ENCODE measurements at places on chromosomes 13 and 19.

DNA sequence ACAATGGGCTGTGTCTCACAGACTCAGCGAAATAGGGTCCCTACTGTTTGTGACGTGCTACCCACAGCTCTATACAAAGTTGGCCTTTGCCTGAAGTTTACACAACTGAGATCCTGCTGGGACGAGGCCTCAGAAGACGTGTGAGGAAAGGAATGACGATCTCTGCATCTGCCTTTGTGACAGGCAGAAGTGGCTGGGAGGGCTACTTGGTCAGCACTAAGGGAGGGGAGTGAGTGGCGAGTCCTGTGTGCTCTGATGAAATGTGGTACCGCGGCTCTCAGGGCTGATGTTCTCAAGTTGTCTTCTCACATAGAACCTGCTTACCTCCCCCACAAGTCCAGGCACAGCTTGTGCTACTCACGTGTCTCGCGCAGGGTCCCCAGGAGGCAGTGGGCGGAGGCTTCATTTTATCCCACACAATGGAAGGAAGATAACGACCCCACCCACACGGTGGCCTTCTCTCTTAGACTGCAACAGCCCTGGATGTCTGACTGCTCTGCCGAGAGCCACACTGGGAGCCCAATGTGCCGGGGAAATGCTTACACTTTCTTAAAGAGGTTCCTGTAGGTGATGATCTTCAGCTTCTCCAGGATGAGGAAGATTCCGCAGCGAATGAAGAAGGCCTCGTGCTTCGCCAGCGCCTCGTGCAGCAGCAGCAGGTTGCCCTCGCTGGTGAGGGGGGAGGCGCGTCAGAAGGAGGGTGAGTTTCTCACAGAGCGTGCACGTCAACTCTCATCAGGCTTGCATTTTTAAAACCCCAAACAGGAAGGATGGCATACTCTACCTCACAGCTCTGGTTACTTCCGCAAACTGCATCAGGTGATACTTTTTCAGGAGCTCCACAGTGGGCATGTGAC, 21.2 kb downstream of the PROZ start:
- no peak for DNase-seq

DNA sequence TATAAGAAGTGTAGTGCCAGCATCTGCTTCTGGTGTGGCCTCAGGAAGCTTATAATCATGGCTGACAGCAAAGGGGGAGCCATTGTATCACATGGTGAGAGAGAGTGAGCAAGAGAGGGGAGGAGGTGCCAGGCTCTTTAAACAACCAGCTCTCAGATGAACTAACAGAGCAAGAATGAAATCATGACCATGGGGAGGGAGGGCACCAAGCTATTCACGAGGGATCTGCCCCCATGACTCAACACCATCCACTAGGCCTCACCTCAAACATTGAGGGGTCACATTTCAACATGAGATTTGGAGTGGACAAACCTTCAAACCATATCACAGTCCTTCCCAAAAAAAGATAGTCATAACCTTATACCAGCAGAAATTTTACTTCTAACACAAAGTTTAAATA, 174.0 kb downstream of the GPC5 start:
- no peak for DNase-seq

DNA sequence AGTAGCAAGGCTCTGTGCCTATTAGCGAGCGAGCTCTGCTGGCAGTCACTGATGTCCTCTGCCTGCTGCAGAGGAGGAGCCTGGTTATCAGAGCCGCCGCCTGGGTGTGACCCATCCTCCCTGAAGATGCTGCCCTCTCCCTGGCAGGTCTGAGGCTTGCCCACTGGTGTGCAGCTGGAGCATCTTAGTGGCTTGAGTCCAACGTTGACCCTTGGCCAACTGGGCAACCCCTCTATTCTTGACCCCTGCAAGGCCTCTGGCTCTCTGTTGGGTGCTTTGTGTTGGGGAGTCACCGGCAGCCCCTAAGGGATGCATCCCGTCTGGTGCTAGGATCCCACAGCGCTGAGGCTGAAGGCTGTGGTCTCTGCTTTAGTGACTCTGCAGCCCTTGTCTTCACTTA, 277.9 kb upstream of the SOX1 start:
- DNase-seq: no peak

GRCh38 chr19:46847528-46847927, 3.1 kb downstream of the AP2S1 start:
- no peak for DNase-seq

DNA sequence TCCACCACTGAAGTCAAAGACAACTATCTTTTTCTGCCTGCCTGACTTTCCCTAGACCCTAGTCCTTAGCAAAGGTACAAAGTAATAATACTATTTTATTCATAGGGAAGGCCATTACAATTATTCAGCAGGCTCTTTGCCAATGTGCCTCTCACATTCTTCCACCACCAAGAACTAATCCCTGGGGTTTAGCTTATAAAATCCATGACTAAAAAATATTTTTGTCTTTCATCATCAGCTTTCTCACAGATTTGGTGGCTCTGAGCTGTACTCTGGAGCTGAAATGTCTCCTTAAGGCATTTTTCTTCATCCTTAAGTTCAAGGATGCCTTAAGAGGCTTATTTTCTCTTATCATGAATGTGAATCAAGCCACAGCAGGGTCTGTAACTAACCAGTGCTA, 96.1 kb downstream of the OXGR1 start:
- DNase-seq: peak; percentile 19

DNA sequence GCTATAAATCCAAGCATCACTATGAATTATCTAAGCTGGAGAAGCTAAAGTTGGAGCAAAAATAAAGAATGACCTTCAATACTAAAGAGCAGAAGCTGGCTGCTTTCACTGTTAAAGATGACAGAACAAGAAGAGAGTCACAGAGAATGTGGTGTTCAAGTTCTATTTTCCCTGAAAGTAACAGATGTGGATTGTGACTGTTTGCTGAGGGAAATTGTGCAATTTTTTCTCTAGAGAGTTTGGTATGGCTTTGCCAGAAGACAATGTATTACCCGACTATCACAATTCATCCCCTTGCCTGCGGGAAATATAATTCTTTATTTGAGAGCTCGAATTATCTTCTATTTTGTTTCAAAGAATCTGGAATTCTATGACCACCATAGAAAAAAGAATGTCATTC, 83.1 kb downstream of the TNFSF13B start:
- DNase-seq: peak; percentile 6

GRCh38 chr19:1794424-1795172, 17.5 kb downstream of the ATP8B3 start:
- no peak for DNase-seq

DNA sequence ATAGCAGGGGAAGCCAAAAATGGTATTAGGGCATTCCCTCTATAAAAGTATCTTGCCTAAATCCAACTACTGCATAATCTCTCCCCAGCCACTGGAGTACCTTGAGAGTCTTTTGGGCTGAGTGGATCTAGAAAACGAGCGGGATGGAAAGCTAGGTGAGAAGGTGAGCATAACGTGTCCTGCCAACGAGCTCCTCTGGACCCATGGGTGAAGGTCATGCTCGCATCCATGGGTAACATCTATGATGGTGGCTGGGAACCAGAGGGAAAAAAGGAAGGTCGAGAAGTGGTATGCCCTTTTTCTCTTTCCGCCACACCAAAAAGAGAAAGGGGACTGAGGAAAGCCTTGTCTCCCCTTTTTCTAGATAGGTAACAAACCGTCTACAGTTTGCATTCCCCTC, 63.0 kb downstream of the ZNF208 start:
- no peak for DNase-seq

DNA sequence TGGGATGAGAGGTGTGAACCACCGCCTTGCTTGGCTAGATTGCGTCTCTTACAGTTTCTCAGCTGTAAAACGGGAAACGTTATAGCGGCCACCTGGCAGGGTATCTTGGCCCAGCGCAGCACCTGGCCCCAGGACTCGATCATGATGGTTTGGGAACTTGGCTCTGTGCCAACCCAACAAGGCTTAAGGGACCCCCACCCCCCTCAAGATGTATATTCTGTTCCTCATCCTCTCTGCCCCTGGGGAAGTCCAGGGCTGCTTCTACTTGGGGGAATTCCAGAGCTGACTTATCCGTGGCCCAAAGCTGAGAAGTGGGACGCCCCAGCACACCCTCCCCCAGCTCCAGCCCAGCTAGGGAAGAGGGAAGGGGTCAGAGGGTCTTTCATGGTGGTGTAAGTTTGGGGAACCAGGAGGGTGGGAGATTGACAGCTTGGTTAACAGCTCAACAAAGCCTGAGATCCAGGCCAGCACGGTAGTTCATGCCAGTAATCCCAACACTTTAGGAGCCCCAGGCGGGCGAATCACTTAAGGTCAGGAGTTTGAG, 695 bp downstream of the ICAM1 start:
- DNase-seq: no peak

GRCh38 chr13:34344816-34345215, 526.9 kb downstream of the RFC3 start:
- DNase-seq: no peak

GRCh38 chr19:49224879-49225278, 67.3 kb downstream of the TRPM4 start:
- no peak for DNase-seq

- DNase-seq: peak; percentile 28
These were observed 80.2 kb downstream of the TEX26 start for GRCh38 chr13:31012655-31013024.

- no peak for DNase-seq
These were observed 17.7 kb upstream of the NUDT15 start for GRCh38 chr13:48019796-48020195.

DNA sequence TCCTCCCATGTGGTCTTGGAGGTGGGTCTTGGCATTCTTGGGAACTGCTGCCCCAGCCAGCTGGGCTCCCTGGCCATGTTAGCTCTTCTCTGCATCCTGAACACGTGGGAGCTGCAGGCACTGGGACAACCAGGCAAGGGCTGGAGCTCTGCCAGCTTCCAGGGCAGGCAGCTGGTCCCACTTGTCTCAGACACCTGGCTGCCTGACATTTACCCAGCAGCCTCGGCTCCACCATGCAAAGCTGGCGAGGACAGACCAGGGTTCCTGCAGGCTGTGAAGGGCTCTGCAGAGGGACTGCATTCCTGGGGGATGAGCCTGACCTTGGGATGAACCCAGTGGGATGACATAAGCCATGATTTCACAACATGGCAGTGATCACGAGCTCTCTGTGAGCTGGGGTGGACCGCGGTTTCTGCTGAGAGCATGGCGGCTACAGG, 99.0 kb upstream of the TSHZ3 start:
- no peak for DNase-seq

- no peak for DNase-seq
These were observed 1528.0 kb downstream of the SLITRK5 start for GRCh38 chr13:89199138-89199537.

- no peak for DNase-seq
These were observed 71.8 kb downstream of the CDADC1 start for GRCh38 chr13:49319551-49319950.

GRCh38 chr13:52164989-52165388, 5.6 kb upstream of the NEK3 start:
- no peak for DNase-seq

GRCh38 chr19:55857149-55857548, 20.8 kb downstream of the NLRP4 start:
- no peak for DNase-seq

DNA sequence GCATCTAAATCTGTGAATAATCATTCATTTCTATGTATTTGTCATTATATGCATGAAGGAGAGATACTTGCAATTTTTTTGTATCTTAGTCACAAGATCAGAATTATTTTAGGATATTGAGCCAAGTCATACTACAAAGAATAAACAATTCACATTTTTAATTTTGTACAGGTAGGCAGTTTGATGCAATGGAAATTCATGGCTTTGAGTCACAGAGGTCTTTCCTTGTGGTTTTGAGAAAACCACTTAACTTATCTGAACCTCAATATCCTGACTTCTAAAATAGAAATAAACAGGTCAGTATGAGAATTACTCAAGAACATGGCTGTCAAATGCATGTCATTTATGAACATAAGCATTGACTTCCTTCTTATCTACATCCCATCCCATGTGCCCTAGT, 221.4 kb upstream of the SLC10A2 start:
- DNase-seq: no peak

DNA sequence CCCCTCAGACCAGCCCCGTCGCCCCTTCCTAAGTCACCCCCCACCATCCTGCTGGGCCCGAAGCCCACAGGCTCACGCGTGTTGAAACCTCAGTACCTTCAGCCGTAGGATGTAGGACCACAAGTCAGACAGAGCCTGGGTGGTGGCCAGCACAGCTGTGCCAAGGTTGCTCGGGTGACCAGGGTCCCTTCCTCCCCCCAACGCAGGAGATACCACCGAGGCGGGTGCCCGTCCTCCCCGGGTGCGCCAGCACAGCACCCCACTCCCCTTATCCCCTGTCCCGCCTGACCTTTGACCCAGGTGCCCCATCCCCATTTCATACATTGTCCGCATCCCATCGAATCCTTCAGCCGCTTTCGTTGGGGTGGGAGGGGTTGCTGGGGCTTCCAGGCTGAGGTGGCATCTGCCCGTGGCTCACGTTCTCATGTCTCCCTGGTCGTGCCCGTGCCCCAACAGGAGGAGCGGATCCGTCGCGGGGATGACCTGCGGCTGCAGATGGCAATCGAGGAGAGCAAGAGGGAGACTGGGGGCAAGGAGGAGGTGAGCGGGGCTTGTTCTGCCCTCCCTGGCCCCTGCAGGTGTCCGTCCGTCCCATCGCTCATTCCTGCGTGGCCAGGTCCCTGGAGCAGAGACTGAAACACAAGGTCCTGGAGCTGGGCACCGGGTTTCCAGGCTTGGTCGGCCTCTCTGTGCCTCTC, 14.5 kb downstream of the EPN1 start:
- no peak for DNase-seq

GRCh38 chr13:92560883-92561282, 665.7 kb upstream of the GPC6 start:
- no peak for DNase-seq

- no peak for DNase-seq
These were observed 16.6 kb upstream of the IRS2 start for GRCh38 chr13:109802936-109803335.

GRCh38 chr13:66994517-66995202, 235.5 kb downstream of the PCDH9 start:
- no peak for DNase-seq

- DNase-seq: peak; percentile 59
These were observed at the start of gene DCLK1 for GRCh38 chr13:36131222-36131930. Gene DCLK1 (minus strand): TSS chr13:36131382.

- no peak for DNase-seq
These were observed 419.2 kb downstream of the FGF9 start for GRCh38 chr13:22090106-22090505.

DNA sequence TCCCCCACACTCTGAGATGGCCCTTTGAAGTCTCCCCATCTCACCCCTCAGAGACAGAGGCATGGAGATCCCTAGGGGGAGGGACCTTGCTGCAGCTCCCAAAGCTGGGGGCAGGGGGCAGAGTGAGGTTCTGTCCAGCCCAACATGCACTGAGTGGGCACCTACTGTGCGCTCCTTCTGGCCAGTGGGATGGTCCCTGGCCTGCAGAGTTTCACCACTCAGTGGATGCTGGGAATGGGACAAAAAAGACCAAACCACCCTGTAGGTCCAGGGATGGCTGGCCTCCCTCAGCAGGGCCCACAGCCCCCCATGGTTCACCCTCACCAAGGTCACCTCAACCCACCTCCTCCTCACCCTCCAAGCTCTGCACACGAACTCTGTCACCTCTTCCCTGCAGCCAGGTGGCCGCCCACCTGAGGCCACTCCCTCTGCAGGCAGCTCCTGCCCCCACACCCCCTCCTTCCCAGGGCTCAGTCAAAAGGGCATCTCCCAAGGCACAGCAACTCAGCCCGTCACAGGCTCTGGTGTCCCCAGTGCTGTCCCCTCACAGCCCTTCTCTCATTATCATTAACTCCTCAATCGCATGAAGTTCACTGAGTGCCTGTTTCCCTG, 16.1 kb downstream of the CEACAM21 start:
- no peak for DNase-seq

GRCh38 chr19:9995084-9995483, 15.2 kb downstream of the COL5A3 start:
- DNase-seq: no peak

GRCh38 chr19:39167461-39168257, 29.1 kb upstream of the NCCRP1 start:
- no peak for DNase-seq
